ENCODE measurements at places on chromosomes 7 and 10. TPM values are rescaled to one million over a fixed set of nuclear protein-coding genes. Genes with fewer than 3 reads are reported as not detected.

DNA sequence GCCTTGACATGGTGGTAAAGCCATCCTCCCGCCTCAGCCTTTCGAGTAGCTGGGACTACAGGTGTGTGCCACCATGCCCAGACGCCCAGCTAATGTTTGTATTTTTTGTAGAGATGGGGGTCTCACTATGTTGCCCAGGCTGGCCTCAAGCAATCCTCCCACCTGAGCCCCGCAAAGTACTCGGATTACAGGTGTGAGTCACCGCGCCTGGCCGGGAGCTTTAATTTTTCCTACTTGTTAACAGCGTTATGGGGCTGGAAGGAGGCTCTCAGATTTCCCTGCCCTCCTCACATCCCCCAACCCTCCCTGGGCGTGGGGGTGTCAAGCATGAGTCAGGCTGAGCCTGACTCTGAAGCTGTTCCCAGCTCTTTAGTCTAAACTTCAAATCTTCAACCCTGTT lies 8.3 kb downstream of the ALKBH4 start:
- DNase-seq: no peak

DNA sequence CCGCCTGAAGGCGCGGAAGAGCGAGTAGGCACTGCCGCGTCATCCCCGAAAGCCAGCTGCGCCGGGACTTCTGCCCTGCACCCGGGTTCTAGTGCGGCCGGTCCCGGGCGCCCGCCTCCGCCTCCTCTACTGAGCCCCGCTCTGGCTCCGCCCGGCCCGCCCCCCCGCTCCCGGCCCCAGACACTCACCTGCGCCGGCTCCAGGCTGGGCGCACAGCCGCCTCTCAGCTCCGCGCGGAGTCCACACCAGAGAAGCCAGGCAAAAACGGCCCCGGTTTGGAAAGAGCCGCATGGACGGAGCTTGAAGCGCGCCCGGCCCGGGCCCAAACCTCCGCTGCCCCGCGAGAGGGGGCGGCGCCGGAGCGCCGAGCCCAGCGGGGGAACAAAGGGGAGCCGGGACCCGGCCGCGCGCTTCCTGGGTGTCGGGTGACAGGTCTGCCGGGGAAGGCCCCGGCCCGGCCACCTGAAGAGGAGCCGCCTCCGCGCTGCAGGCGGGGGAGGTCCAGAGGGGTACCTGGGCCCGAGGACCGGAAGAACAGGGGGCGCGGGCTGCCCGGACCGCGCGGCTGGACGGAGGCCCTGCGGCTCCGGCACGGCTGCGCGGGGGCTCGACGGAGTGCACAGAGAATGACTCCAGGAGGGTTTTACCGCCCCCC lies 168.2 kb downstream of the NRF1 start:
- no peak for DNase-seq

The DRGX gene
- total RNA-seq: not detected

The MYH16 gene
- not detected for total RNA-seq

GRCh38 chr7:158816995-158817394 lies 12.3 kb downstream of the ESYT2 start:
- DNase-seq: no peak

DNA sequence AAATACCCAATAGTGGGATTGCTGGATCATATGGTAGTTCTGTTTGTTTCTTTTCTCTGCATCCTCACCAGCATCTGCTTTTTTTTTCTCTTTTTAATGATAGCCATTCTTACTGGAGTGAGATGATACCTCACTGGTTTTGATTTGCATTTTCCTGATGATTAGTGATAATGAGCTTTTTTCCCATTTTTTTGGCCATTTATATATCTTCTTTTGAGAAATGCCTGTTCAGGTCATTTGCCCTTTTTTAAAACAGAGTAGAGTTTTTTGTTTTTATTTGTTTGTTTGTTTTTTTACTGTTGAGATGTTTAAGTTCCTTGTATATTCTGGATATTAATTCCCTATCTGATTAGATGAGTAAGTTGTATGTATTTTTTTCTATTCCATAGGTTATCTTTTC lies 205.8 kb upstream of the KAT6B start:
- no peak for DNase-seq

DNA sequence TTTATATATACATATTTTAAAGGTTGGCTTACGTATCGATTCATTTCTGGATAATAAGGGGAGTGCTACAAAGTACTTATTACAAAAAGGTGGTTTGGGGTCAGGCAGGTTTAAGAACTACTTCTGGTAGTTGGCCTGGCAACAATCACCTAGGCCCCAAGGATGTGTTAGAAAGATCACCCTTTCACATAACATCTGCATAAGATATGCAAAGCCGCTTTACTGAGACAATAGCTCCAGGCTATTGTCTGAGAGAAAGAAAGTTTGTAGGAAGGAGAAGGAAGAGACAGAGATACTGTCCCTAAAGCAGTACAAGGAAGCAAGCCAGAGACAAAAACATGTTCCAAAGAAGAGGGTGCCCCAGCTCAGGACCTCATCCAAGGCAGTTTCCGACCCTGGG lies 6.2 kb downstream of the PAXIP1 start:
- DNase-seq: no peak

The ZEB1 gene
- 68.6 TPM for total RNA-seq

GRCh38 chr10:43160921-43161255 lies 22.6 kb downstream of the CSGALNACT2 start:
- no peak for DNase-seq

DNA sequence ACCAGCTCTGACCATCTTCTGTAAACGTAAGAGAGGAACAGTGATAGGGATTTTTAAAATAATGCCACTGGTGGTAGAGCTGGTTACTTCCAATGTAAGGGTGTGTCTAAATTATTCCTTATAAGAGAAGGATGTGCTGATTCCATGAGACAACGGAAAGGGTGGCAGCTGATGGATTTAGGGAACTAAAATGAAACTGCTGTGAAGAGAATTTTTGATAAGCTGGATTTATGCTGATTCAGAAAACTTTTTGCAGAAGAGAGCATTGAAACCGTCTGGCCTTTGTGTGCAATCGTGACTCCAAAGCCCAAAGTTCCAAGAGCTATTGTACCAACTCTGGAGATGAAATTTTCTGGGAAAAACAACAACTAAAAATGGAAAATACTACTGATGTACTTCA lies 301.0 kb downstream of the PRPF18 start:
- no peak for DNase-seq

DNA sequence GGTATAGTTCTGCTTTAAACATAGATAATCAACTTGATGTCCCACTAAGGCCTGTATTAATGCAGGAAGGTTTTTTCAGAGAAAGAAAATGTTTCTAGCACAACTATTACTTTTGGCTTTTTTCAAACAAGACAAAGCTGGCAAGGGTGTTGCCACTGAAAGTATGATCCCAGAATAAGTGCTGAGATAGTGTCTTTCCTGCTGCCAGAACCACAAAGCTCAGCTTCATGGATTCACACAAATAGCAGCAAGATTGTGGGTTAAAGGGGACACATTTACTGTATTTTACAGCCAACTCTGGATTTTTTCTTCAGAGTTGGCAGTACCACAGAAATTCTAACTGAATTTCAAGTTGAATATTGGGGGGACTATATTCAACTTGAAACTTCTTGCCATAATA lies 4.3 kb downstream of the NCOA4 start:
- DNase-seq: no peak

The POLR2J2 gene
- total RNA-seq: 13.9 TPM

The ACTL6B gene
- total RNA-seq: not detected

- no peak for DNase-seq
Measured at GRCh38 chr10:22669163-22669711, 45.1 kb downstream of the PIP4K2A start.

The SPDYE8 gene
- not detected for total RNA-seq

The GHRHR gene
- total RNA-seq: not detected
